ENCODE measurements at places on chromosomes 16 and 17.
A peak's percentile ranks its signal among the peaks of the same experiment; 100 is the strongest.

DNA sequence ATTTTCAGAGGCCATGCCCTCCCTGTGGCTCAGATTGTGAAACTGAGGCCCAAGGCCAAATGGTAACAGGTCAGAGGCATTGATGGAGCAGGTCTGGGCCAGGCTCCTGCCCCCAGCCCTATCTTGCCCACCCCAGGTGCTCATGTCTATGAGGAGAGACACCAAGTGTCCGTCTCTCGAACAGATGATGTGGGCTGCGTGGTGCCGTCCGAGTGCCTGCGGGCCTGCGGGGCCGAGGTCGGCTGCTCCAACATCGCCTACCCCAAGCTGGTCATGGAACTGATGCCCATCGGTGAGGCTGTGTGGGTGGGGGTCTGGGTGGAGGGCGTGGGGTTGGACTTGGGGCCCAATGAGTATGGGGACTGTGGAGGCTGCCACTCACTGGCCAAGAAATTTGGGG is 8.7 kb upstream of the FAM83G start:
- DNase-seq: no peak

DNA sequence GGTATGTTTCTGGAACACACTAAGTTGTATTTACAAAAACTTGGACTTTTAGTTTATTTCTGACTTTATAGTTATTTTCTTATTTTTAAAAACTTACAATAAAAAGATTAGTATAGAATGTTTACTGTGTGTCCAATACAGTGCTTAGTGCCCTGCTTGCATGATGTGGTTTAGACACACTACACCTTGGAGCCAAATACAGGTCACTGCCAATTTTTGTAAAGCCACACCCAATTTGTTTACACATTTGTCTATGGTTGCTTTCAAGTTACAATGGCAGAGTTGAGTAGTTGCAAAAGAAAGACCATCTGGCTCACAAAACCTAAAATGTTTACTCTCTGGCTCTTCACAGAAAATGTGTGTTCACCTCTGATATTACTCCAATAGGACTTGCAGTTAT is 807.1 kb downstream of the KCNJ2 start:
- no peak for DNase-seq

DNA sequence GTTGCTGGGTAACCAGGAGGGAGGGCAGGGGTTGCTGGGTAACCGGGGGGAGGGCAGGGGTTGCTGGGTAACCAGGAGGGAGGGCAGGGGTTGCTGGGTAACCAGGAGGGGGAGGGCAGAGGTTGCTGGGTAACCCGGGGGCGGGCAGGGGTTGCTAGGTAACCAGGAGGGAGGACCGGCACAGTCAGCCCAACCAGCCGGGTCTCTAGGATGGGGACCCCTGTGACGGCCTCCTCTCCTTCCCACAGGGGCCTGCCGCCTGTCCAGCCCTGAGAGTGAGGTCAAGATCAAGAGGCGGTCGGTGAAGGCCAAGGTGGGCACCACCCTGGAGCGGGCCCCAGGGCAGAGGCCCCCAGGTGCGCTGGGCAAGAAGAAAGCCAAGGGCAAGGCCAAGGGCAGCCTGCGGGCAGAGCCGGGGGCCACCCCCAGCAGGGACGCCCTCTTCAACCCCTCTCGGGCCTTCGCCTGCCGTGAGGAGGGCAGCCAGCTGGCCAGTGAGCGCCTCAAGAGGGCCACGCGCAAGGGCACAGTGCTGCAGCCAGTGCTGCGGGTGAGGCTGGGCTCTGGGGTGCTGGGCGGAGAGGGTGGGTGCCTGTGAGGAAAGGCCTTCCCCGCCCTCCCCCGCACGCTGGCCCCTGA is 54.6 kb downstream of the ACTG1 start:
- DNase-seq: no peak

DNA sequence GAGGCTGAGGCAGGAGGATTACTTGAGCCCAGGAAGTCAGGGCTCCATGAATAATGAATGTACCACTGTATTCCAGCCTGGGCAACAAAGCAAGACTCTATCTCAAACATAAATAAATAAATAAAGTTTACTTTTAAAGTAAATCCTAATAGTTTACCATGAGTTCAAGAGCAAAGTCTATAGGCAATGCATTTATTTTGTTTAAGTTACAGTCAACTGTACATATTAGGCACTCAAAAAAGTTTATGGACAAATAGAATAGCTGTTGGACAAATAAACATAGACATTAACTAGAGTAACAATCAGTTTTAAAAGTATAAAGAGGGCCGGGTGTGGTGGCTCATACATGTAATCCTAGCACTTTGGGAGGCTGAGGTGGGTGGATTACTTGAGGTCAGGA is 3.7 kb upstream of the AARSD1 start:
- no peak for DNase-seq

- no peak for DNase-seq
Measured at GRCh38 chr17:31750578-31750977, 108.5 kb downstream of the COPRS start.

DNA sequence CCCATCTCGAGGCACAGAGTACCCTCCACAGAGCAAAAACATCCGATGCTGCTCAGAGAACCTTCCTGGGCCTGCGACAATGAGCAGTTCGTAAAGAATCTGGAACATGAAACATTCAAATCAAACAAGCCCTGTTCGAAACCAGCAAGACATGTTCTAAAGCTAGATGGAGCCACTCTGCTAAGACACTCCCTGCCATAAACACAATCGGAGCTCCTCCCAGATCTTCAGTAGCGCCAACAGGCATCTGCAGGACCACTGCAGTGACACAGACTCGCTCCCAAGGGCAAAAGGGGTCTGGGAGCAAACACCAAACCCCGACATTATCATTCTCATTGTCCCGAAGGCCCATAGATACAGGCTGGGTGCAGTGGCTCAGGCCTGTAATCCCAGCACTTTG is 108.7 kb downstream of the ZFHX3 start:
- DNase-seq: peak; percentile 33

DNA sequence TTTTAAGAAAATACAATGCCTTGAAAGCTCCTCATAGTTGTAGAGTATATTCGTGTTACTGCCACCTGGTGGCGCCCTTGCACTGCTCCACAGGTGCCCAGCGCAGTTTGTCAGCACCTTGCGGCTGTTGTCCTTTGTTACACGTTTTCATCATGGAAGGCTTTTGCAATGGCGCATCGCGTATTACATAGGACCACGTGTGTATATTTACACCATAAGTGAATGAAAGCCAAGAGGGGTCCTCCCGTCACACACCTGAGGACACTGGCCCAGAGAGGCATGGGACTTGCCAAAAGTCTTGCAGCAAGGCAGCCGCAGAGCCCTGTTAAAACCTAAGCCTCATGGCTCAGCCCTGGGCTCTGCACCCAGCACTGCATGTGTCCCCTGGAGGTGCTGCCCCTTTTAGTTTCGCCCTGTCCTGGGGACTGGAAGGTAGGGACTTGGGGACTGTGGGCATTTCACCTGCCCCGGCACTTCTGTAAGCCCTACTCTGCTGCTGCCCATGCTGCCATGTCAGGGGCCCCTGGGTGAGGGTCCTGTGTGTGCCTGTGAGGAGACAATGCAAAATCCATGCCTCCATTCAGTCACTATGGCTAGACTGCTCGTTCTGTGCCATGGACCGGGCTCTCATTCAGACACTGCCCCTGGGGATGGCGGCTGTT is 24.3 kb downstream of the POLR3E start:
- DNase-seq: peak; percentile 73

DNA sequence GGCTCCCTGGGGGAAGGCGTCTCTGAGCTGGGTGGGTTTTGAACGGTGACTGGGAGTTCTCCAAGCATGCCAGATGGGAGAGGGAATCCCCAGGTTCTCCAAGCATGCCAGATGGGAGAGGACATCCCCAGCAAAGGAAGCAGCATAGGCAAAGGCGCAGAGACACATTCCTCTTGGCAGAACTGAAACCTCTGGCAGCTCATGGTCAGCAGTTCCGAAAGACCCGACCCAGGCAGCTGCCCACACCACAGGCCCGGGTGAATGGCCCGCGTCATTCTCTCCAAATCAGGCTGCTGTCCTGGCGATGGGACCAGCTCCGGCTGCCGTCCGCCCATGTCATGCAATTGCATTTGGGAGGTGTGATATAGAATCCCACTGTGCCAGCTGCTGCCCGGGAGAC is 8.0 kb downstream of the ZNF469 start:
- DNase-seq: no peak

DNA sequence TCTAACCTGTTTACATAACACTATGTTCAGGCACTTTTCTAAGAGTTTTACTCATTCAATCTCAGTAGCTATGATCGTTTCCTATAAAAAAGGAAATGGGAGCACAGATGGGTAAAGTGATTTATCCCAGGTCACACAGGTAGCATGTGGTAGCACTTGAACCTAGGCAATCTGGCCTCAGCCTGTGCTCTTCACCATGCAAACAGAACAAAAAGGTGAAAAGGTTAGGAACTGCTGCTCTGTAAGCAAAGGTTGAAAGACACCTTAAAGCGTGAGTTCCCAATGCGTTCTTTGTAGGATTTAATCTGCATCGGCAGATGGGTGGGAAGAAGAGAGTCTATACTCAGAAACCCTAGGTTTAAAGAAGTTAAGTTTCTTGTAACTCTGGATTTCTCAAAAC is 14.9 kb upstream of the KLHL11 start:
- no peak for DNase-seq

DNA sequence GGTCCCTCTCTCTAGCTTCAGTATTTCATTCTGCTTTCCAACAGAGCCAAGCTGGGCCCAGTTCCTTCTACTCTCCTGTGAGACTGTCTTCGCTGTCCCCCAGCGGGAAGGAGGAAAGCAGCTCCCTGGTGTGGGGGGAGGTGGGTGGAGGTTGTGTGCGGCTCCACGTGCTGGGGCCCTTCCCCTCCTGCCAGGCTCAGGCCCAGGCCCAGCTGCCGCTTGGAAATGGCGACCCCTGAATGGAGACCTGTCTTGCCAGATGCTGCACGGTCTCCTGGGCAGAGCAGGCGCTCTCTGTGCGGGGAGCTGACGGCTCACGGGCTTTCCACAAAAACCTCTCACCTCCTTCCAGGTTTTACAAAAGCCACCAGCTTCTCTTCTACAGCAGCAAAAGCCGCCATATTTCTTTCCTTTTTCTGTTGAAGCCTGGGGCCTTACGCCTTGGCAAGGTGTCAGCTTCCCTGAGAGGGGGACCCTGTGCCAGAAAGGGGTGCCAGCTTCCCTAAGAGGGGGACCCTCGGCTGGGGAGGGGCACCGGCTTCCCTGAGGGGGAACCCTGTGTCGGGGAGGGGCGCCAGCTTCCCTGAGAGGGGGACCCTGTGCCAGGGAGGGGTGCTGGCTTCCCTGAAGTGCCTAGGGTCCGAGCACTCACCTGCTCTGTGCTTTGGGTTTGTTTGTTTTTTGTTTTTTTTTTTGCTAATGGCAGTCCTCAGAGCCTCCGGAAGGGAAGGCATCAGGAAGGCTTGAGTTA is 47.5 kb downstream of the ZNF778 start:
- DNase-seq: no peak
